ENCODE measurements at places on chromosomes 1 and 21.
A peak's percentile ranks its signal among the peaks of the same experiment; 100 is the strongest.

DNA sequence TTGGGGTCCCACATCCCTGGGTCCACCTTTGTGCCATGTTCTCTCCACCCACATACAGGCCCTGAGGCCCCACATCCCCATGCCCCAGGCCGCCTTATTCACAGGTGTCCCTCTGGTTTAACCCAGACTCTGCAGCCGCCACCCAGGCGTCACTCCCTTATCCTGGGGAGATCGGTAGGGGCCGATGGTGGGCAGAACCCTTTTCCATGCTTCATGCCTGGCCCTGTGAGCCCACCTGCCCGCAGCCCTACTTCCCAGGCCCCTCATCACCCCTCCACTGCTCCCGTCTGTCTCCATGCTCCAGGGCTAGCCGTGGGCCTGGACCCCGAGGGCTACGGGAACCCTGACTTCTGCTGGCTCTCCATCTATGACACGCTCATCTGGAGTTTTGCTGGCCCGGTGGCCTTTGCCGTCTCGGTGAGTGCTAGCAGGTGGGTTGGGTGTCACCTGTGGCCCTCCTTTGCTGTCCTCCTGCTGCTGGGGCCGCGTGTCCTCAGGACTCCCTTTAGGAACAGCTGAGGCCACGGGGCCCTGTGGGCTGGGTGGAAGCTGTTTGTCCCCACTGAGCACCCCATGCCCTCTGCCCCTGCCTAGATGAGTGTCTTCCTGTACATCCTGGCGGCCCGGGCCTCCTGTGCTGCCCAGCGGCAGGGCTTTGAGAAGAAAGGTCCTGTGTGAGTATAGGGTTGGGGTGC lies 12.2 kb downstream of the PSRC1 start:
- no peak for DNase-seq

DNA sequence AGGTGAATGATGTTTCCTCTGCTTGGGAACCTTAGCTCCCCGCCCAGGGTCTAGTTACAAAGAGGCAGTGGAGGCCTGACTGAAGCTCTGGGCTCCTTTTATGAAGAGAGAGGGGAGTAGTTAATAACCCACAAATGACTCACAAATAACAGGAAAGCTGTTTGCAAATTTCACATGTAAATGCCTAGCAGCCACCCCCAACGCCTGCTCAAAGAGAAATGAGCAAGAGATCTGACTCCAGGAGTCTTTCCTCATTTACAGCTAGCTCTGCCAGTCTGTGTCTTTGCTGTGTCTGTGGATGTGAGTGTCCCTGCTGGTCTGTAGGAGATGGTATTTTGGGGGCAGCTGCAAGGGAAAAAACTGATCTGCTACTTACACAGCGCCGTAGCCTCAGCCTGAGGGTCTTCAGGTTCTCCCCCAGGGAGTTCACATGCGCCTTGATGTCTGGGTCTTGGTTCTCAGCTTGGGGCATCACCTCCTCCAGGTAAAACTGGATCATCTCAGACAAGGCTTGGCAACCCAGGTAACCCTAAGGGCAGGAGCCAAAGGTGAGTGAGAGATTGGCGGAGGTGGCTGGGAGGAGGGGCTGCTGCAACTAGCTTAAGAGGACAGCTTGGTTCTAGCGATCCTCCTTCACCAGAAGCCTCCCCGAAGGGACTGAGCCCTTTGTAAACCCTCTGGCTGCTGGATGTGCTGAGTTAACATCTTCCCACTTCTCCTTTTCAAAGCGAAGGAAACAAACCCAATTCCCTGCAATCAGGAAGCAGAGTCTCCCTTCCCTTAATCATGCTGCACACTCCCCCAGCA lies at the start of gene IL19:
IL19 (plus strand) TSS at position 243 of the 807 bp plus-strand sequence. CDS start 65,890 bp downstream, outside the sequence.
- peak; percentile 68 for DNase-seq

- DNase-seq: no peak
These were observed 599.0 kb downstream of the LMO4 start for GRCh38 chr1:87927391-87928280.

DNA sequence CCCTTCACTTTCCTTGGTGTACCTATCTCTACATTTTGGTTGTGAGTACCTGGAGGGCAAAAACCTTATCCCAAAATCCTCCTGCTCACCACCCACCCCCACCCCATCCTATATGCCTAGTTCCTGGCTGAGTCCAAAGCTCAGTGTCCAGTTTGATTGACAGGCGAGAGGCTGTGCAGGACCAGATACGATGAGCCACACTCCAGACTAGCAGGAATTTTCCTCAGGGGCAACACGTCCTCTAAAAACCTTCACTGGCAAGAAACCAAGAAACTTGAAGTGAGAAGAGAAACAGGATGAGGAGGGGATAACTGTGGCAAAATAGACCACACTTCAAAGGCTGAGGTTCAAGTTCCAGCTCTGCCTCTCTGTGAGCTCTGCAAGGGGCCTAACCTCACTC lies 1.1 kb upstream of the SLAMF8 start:
- no peak for DNase-seq

- no peak for DNase-seq
These were observed 29.7 kb downstream of the SERTAD4 start for GRCh38 chr1:210262167-210262896.

Data from stimulated activated CD4-positive, alpha-beta T cell treated with anti-CD3 and anti-CD28 coated beads, Interleukin-4, amount 100 ng/mL, for 4 hours (primary cell).